NCI-H1092 treated with DMSO at 0.1 percent for 48 hours (cell line): ENCODE measurements at places on chromosomes 2 and 18.

GRCh38 chr2:198587240-198587639, 782.8 kb downstream of the PLCL1 start:
- DNase-seq = no peak

GRCh38 chr18:28065793-28066186, 111.1 kb downstream of the CDH2 start:
- no peak for DNase-seq

DNA sequence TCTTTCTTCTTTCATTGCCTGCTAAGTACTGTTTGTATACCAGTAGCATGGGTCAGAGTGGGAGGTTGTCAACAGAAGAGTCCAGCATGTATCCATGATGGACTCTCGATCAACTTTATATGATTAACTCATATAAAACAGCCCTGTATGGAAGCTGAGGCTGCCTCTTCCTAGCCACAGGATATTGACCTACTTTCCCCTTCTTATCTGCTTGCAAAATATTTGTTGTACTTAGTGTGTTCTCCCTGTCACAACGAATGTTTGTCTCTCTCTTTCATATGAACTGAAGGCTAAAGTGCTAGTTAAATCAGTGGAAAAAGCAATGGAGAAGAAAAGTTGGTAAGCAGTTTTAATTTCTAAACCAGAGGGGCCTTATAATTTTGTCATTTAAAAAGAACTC, 17.8 kb downstream of the MYO1B start:
- no peak for DNase-seq

DNA sequence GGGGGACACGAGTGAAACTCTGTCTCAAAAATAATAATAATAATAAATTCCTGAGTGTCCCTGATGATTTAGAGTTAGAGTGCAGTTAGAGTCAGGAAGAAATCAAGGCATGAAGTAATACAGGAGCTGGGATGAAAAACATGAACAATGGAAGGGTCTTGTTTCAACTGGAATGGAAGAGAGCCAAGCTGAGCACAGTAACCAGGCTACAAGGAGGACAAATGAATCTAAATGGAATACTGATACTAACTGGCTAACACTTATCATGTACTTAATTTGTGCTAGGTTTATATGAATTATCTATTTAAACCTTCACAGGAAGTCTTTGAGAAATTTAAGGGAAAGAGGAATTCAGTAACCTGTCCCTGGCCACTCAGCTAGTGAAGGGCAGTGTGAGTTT, 38.8 kb upstream of the PSME4 start:
- DNase-seq = no peak

DNA sequence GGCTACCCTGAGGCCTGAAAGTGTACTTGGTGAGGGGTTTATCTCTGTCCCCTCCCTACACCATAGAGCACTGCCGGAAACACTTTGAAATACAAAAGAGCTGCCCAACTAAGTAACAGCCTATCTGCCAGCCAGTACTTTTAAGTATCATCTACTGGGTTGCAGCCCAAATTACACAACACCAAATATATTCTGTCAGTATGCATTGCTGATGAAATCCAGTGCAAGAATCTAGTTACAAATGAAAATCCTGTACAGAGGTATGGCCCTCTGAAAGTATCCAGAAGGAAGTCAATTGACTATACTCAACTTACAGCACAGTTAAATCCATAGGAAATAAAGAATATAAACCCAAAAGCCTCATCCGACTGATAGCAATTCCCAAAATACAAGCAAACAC, 280.8 kb downstream of the CCDC85A start:
- no peak for DNase-seq

GRCh38 chr18:79975985-79976680, 11.7 kb downstream of the HSBP1L1 start:
- no peak for DNase-seq

DNA sequence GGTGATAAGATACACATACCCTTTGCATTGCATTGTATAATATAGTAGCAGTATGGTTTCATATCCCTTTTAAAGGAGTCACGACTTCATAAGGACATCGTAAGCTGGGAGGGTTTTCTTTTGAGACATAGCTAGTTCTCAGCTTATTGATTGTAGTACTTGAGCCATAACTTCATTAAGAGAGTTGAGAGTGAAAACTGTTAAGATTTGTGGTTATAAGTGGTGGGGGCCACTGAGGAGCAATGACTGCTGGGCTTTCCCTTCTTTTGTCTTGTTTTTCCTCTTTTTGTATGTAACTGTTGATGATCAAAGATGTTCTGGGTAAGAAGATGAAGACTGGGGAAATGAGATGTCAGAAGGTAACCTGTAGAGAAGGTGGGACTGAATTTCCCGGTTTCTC, 11.0 kb downstream of the EIF5B start:
- no peak for DNase-seq

GRCh38 chr2:129935118-129935517, 44.3 kb upstream of the RAB6C start:
- DNase-seq = no peak

- no peak for DNase-seq
These were observed 12.5 kb downstream of the KLHL29 start for GRCh38 chr2:23397478-23397877.

GRCh38 chr2:158580760-158581159, 124.0 kb downstream of the PKP4 start:
- DNase-seq = no peak

DNA sequence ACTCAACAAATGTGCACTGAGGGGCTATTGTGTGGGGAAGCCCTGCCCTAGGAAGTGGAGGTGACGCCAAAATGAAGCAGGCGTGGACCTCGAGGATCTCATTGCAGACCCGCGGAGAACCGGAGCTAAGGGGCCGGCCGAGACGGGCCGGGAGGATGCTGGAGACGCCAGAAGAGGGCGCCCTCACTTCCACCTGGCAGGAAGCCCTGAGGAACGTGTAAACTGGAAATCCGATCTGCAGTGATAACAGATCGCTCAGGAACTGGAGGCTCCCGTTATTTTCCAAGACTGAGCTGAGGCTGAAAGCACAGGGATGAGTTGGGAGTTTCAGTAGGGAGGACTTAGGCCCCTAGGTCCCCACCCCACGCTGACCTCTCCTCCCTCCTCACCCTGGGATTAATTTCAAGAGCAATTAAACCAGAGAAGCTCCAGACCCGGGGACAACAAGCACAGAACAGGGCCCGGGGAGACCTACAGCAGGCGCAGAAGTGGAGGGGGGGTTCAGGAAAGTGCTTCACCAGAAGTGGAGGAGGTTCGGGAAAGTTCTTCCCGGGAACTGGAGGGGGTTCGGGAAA, 7.7 kb upstream of the COL6A3 start:
- DNase-seq = peak; percentile 67

DNA sequence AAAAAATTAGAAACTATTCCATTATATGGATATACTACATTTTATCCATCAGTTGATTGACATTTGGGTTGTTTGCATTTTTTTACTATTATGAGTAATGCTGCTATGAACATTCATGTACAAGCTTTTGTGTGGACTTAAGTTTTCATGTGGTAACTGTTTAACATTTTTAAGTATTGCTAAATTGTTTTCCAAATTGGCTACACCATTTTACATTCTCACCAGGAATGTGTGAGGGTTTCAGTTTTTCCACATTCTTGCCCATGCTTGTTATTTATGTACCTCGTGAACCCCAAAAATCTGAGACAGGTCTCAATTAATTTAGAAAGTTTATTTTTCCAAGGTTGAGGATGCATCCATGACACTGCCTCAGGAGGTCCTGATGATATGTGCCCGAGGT, 3.1 kb upstream of the TXNL4A start:
- DNase-seq = no peak

- no peak for DNase-seq
These were observed 10.6 kb downstream of the KDSR start for GRCh38 chr18:63356272-63356896.

GRCh38 chr18:37222999-37223378, 342.6 kb downstream of the CELF4 start:
- no peak for DNase-seq

DNA sequence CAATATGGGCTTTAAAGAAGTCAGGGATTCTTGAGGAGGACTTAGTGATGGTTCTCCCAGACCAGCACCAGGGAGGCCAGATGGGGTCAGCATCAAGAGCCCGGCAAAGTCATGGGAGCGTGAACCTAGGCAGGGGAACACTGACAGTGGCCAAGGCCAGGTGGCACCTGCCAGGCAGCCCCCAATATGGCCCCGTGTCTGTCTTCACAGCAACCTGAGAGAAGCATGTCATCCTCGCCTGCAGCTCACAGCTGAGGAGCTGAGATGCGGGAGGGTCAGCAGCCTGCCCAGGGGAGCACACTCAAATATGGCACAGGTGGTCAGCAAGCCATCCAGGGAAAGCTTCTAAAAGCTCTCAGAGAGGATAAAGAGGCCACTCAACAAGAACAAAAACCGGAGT, 105.7 kb upstream of the GPC1 start:
- no peak for DNase-seq

DNA sequence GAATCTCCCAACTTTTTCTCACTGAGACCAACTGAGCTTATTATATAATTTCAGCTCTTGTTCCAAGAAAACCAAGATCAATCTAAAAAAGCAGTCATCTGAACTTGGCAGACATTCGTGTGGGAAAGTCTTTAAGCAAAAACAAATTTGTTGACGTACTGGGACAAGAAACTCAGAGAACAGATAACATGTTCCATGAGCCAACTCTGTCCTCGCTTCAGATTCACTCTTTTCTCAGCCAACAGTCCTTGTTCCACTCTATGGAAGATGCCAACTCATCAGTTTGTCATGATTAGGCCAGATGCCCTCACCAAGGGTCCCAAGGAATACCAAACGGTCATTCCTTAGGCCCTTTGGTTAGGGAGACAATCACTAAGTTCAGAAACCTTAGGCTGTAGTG, 224.2 kb upstream of the CTAGE1 start:
- no peak for DNase-seq

GRCh38 chr18:44789710-44790109, 109.0 kb downstream of the SETBP1 start:
- DNase-seq = no peak

DNA sequence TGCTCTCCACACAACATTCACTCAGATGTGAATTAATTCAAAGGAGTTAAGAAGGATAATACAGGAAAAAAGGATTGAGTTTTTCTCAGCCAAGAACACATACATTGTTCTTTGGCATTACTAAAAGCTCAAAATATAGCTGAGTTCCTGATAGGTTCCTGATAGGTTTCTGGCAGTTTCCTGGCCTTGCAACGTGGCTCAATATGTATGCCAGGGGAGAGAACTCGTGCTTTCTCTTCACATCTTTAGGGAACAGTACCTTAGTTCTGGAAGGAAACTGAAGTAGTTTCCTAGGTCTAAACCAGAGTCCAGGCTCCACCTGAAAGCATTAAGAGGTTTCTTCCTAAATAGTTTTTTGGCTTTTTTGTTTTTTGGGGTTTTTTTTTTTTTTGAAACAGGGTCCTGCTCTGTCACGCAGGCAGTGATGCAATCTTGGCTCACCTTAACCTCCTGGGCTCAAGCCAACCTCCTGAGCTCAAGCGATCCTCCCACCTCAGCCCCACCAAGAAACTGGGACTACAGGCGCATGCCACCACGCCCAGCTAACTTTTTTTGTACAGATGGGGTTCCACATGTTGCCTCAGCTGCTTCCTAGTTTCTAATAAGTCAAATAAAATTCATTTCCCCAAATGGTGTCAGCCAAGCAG, 42.8 kb downstream of the ESCO1 start:
- no peak for DNase-seq

DNA sequence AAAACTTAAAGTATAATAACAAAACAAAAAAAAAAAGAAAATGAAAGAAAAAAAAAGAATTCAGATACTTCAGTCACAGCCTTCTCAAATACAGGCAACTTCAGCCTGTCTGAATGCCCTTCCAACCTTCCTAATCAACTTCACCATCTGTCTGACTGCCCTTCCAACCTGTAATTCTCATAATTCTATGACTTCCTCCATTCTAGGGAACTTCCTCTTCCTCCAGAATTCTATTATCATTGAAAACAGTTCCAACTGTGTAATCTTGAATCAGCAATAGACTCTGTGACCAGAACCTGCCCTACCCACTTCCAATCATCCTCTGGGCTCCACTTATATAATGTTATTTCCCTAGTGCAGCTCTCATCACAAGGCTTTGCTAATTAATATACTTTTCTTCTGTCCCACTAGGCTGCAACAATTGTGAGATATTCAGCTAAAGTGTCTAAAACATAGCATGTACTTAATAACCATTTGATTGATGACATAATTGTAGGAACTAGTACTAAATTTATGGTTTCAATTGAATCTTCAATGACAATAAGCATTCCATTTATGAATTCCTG, 127.3 kb downstream of the UPP2 start:
- no peak for DNase-seq

DNA sequence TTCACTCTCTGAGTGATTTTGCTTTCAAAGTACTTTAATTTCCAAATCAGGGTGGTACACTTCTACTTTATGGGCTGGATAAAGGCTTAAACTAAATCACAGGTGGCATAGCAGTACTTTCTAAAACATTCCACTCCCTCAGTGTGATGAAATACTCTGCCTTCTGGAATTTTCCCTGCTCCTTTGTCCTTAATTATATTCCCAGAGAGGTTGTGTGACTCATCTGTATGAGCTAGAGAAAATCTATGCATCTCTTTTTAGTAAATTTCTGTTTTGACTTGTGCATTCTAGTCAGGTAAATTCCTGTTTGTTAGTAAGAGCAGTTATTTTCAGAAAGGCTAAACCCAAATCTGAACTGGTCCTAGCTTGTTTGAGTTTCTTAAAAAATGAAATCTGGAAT, 29.0 kb upstream of the PLA2R1 start:
- no peak for DNase-seq

DNA sequence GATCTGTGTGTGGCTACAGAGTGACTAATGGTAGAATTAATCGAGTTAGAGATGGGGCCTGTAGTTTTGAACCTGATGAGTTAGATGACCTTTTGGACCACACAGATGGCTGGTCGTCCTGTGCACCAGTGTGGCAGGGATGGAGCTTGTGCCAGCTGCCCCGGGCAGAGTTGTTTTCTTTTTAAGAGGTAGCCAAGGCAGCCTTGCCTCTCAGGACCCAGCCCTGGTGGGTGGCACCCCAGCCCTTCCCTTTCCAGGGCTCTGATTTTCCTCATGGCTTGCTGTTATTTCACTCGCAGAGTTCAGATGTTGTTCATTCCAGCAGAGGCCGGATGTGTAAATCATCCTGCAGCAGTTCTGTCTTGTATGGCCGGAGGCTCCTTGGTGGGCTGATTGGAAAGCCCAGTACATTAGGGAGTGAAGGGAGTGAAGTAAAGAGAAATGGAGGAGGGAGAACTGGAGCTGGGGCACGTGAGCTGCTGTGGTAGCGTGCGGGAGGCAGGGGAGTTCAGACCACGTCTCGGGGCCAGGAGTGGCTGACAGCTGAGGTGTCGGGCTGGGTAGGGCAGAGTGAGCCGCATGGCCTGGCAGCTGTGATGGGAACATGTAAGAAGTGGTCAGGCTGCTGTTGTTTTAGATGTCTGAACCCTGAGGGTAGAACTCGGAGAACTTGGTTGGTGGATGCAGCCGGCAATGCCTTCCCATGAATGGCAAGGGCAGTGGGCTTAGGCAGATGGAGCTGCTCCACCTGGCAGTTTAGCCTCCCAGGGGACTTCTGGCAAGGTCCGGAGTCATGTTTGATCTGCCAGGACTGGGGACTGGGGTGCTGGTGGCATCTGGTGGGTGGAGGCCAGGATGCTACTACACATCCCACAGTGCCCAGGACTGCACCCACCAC, 28.8 kb downstream of the ASAP2 start:
- DNase-seq = no peak
